ENCODE measurements at places on chromosomes 12 and 14.

- DNase-seq = no peak
These were observed 303.9 kb downstream of the TTC6 start for GRCh38 chr14:37899365-37899764.

- peak; percentile 92 for DNase-seq
These were observed at the start of gene JDP2 for GRCh38 chr14:75427482-75428229. JDP2 (plus strand) TSS chr14:75428022; CDS start chr14:75437921, 9,899 bp downstream.

GRCh38 chr12:2393016-2393415 is 340.2 kb downstream of the CACNA1C start:
- DNase-seq = no peak

DNA sequence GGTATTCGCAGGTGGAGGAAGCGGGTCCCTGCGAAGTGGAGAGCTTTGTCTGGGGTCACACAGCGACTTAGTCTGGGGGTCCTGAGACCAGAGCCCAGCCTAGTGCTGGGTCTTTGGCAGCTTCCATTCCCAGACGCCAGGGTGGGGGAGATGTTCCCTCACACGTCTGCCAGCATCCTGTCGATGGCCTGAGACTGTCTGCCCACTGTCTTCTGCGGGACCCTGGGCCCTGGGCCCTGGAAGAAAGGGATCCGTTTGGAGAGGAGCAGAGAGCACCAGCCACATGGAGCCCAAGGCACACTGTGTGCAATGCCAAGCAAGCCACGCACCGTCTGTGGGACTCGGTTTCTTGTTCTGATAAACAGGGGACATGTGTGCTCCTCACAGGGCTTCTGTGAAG is 197.2 kb downstream of the KIF26A start:
- no peak for DNase-seq

GRCh38 chr12:2323532-2324255 is 270.9 kb downstream of the CACNA1C start:
- DNase-seq = peak; percentile 45

DNA sequence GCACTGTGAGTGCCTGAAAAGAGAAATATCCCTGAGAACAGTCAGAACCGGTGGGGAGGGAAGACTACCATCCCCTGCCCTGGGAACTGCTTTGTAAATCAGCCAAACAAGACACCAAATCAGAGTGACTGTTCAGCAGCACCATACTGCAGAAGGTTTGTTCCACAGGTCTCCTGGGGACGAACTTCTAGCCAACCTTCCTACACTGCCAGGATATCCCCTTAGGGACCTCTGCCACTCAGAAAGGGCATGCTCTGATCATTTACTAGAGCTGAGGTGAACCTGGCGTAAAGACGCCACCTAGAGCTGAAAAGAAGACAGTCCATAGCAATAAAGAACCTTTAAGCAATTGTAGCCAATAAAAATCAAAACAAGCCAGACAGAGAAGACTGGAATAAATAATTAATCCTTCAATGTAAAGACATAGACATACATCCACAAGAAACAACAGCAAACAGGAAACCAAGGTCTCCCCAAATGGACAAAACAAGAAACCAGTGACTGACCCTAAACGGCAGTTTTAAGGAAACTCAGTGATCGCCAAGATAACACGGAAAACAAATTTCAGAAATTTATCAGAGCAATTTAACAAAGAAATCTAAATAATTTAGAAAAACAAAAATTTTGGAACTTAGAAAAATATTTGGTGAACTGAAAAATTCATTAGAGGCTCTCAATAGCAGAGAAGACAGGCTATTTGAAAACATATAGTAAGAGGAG is 228.1 kb upstream of the AMIGO2 start:
- DNase-seq = peak; percentile 77

DNA sequence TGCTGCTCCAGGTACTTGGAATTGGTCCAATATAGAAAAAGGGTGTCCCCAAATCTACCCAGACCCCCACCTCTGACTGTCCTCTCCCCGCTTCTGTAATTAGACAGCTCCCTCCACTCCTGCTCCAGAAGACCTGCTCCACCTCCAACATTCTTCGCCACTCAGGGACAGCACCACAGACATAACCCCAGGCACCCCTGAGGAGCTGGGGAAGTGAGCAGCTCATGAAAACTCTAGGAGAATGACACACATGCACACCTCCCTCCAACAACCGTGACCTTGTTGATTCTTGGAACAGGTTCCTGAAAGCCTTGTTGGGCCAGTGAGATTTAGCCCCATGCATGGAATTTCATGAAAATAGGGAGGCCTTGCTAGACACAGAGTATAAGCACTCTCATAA is 8.2 kb downstream of the KRT4 start:
- DNase-seq = no peak

- DNase-seq = peak; percentile 76
These were observed 54.1 kb downstream of the EP400 start for GRCh38 chr12:132003846-132004245.

DNA sequence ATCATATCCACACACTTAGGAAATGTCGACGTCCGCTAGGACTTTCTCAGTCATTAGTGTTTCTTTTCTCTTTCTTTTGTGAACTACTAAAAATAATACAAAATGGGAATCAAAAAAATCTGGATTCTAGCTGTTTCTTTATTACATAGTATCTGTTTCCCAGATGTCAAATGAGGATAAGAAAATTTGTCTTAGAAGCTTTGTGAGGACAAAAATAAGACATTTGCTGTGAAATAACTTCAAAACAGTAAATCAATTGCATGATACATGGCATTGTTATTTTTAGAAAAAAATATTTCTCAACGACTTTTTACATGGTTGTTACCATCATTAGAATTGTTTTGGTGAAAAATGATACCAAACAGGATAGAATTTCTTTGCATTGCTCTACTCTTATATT is 71.4 kb upstream of the IFNG-AS1 start:
- no peak for DNase-seq

DNA sequence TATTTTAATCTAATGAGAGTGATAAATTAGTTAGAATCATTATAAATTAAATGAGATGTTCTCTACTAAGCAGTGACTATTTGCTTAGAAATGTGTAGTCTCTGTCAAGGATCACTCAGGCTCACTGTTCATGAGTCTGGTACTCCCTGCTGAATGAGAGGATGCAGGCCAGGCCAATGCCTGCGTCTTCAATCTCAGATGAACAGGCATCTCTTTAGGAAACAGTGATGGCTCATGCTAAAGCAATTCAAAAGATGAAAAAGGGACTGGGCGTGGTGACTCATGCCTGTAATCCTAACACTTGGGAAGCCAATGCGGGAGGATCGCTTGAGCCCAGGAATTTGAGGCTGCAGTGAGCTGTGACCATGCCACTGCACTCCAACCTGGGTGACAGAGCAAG is 106.8 kb downstream of the ZFC3H1 start:
- DNase-seq = peak; percentile 97

DNA sequence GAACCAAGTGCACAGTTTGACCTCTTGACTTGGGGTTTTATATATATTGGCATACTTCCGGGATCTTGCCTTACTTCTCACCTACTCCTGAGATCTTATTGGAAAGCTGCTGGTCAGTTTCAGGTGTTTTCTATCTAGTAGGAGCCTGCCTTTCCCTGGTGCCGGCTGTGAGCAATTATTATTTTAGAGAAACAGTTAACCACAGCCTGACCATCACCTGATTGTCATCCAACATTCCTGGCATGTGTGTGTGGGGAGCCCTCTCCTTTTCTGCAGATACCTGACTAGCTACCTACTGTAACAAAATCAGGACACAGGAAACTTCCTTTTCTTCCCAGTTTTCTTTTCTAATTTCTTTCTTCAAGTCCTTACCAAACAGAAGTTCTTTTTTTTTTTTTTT is 220.4 kb downstream of the ATP23 start:
- DNase-seq = no peak

- no peak for DNase-seq
These were observed 6.2 kb downstream of the APAF1 start for GRCh38 chr12:98651328-98651727.

GRCh38 chr12:19761463-19761862 is 322.2 kb downstream of the AEBP2 start:
- DNase-seq = no peak

DNA sequence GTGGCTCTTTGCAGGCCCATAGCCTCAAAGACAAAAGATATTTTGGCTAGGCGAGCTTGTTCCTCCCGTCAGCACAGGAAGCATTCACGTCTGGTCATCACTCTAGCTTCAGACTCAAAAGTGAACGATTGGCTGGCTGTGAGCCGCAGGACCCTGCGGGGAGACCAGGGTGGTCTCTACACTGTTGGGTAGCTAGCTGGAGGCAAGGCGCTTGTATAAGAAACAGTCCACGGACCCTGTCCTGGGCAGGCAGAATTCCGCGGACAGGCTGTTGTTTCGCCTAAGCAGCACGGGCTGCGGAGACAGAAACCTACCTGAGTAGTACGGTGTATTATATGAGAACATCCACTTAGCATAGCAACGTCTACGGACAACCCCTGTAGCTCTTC is 29.6 kb downstream of the WBP11 start:
- DNase-seq = no peak

GRCh38 chr12:11706509-11707379 is 57.3 kb downstream of the ETV6 start:
- DNase-seq = no peak

DNA sequence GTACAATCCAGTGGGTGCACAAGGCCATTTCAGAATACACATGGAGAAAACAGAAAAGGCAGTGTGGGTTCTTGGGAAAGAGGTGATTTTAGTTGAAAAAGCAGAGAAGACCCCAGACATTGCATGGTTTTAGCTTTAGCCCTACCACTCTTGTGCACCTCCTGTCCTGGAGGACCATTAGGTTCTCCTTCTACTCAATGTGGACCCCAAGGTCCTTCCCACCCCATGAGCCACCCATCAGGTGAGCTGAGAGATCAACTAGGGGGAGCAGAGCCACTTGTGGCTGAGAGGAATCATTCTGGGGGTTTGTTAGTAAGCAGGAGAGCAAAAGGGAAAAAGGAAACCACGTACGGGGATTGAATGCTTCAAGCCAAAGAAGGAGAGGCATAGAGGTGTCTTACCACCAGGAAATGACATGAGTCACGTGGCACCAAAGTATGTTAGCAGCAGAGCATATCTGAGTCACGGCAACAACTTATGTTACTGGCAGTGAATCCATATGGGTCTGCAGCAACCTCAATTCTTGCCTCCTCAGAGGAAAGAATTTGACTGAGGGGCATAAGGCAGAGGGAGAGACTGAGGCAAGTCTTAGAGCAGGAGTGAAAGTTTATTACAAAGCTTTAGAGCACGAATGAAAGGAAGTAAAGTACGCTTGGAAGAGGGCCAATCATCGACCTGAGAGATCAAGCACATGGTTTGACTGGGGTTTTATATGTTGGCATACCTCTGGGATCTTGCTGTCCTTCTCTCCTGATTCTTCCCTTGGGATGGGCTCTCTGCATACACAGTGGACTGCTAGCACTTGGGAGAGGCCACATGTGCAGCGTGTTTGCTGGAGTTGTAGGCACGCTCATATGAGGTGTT is 73.9 kb downstream of the HSD17B6 start:
- peak; percentile 87 for DNase-seq

DNA sequence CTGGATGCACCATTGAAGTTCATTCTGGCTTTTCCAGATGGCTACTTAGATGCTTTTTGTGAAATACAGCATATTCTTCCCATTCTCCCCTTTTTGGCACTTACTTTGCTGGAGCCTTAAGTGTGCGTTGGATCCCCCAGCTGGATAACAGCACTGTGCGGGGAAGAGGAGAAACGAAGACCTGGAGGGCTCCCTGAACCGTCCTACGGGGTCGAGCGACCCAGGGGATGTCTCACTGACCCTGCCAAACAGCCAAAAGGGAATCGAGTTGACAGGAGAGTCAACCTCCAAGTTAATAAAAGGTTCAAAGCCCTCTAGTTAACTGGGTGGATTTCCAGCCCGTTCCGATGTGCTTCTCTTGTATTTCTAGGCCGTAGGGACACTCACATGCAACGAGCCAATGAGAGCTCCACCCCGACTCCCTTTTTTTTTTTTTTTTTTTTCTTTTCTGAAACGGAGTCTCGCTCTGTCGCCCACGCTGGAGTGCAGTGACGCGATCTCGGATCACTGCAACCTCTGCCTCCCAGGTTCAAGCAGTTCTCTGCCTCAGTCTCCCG is 1.0 kb upstream of the CAMKK2 start:
- peak; percentile 30 for DNase-seq

DNA sequence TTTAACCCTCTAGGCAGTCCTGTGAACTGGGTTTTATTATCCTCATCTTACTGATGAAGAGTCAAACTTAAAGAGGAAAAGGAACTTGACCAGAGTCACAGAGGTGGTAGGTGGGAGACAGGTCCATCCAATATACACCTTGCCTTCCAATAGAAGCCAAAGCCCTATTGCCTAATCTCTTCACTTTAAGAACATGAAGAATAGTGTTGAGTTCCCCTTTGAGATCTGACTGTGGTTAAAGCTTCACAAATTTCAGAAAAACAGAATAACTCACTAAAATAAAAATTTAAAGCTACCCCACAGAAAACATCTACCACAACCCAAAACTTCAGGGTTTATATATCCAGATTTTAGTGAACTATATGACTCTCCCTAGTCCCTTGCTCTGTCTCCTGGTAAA is 115.4 kb downstream of the ETV6 start:
- no peak for DNase-seq

- peak; percentile 68 for DNase-seq
These were observed 25.7 kb downstream of the NUAK1 start for GRCh38 chr12:106113042-106113441.

- DNase-seq = peak; percentile 51
These were observed 153.2 kb upstream of the DDHD1 start for GRCh38 chr14:53306267-53306721.

DNA sequence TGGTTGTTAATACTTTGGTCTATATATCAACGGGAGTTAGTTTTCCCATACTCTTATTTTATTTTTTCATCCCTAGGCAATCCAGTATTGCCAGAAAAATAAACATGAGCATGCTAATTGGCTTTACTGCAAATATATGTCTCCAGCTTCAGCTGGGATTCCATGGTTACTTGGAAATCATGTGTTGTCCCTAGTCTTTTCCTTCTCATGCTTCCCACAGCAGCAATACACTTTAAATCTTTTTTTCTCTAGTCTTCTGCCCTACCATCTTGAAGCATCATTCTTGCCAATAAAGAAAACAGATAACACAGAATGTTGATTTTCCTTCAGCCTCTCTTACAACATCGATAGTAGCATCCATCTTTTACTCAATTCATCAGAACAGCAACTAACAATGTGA is 60.2 kb downstream of the SLC2A13 start:
- no peak for DNase-seq

GRCh38 chr12:12716793-12717585 is at the start of gene CDKN1B:
CDKN1B (plus strand) TSS chr12:12717368; CDS start chr12:12717840, 472 bp downstream.
- peak; percentile 96 for DNase-seq

DNA sequence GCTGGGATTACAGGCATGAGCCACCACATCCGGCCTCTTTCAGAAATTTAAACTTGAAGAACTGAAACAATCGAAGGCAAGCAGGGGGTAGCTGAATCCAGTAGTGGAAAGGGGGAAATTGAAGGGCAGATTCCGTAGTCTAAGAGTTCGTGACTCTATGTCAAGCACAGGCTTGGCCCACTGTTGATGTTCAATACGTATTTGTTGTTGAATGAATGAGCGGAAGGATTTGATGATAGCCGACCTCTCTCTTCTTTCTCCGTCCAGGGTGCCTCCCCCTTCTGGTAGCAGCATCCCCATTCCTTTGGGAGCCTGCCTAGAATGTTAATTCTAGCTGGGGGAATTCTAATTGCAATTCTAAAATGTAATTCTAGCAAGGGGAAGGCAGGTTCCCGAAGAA is 59.8 kb upstream of the MED13L start:
- DNase-seq = no peak
